ENCODE measurements at places on chromosomes 7 and 10.

DNA sequence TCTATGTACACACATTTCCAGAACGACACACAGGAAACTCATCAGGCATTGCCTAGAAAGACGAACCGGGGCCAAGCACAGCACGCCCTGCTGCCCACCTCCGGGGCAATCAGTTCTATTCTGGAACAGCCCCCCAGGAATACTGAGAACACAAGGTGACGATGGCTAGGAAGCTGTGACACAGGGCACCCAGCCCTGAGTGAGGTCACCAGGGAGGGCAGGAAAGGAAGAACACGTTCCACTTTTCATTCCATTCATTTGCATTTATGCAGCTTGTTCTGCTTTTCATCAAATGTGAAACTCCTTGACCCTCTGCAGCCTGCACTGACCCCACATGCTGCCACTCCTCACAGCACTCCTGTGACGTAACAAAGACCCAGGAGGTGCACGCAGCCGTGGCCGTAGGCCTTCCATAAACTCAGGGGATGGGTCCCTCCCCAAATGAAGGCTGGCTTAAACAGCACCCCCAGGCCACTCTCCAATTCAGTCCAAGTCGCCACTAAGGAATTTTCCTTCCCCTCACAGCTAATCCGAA, 28.9 kb downstream of the MAD1L1 start:
- no peak for DNase-seq

GRCh38 chr10:88408096-88408495, 175.0 kb downstream of the RNLS start:
- DNase-seq = no peak

DNA sequence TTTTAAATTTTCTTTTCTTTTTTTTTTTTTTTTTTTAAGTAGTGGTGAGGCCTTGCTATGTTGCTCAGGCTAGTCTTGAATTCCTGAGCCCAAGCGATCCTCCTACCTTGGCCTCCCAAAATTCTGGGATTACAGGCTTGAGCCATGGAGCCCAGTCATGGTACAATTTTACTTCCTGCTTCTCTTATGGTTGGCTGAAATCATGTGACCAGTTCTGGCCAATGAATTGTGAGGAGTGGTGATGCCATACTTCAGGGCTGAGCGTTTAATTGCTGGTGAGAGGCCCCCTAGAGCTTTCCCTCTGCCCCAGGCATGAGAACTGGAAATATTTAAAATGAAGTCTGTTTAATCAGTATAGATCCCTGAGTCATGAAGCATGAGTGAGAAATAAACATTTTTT, 22.2 kb upstream of the BAIAP2L1 start:
- peak; percentile 65 for DNase-seq

- no peak for DNase-seq
Measured at GRCh38 chr10:128054163-128054970, 71.9 kb downstream of the MKI67 start.

DNA sequence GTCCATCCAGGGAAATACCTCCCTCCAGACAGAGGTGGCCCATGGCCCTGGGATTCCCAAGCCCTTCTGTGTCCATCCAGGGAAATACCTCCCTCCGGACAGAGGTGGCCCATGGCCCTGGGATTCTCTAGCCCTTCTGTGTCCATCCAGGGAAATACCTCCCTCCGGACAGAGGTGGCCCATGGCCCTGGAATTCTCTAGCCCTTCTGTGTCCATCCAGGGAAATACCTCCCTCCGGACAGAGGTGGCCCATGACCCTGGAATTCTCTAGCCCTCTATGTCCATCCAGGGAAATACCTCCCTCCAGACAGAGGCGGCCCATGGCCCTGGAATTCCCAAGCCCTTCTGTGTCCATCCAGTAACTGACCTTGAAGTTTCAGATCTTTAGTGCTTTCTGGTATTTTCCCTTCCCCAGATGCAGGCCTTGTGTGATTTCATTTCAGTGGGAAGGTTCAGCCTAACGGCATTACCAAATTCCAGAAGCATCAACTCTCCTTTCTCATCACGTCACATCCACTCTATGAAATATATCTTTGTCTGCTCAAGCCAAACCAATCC, 28.8 kb upstream of the DIP2C start:
- DNase-seq = no peak

GRCh38 chr10:86178401-86179152, 188.0 kb downstream of the GRID1 start:
- no peak for DNase-seq

DNA sequence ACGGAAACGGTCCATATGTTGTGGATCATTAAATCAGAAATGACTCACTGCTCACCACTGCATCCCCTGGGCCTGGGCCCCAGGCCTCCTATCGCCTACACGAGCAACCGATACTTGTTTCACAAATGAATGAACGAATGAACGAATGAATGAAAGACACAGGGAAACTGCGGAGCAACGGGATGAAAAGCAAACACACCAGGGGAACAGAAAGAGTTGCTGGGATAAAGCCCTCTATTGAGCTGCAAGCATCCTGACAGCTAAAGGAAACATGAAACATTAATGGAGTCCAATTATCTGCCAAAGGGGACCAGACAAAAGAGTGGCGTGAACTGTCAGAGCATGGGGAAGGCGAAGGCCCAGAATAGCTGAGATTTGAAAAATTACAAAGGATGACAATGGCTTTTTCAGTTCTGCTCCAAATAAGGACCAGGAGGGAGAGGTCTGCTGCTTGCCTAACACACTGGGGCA, 92.1 kb downstream of the GRB10 start:
- no peak for DNase-seq

- no peak for DNase-seq
Measured at GRCh38 chr10:129973674-129974059, 9.6 kb upstream of the EBF3 start.

- DNase-seq = no peak
Measured at GRCh38 chr7:31805209-31805818, 118.3 kb downstream of the PPP1R17 start.

DNA sequence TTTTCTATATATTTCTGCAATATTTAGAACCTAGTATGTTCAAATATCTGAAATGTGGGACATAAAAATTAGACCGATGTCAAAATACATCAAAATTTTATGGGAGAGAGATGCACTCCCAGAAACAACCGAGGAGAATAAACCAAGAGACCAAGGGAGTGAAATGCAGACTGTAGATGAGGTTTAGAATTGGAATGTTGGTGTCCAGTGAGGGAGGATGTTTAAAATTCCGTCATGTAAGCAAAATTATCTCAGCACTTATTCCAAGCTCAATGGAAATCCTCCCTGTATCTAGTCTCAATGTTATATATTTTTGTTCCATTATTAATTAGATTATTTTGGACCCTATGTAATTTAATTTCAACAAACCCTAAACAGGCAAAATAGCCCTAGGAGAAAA, 61.9 kb upstream of the MAGI2 start:
- DNase-seq = no peak
